M059J (cell line): ENCODE measurements at places on chromosomes 5 and 9.

DNA sequence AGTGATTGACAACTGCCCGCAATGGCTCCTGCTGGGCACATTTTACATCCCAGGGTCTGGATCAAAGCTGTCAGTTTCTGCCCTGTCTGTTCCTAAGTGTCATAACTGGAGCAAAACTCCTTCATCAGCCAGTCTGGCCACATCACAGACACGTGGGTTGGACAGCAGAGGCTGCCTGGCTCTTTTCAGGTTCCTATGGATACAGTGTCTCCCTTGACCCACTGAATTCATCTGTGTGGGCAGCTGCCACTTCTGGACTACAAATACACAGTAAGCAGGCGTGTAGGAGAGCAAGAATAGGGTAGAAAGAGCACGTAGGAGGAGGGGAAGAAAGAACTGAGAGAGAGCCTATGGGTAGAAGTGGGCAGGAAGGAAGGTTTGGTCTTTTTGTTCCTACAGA, 238.0 kb downstream of the ENC1 start:
- no peak for DNase-seq

DNA sequence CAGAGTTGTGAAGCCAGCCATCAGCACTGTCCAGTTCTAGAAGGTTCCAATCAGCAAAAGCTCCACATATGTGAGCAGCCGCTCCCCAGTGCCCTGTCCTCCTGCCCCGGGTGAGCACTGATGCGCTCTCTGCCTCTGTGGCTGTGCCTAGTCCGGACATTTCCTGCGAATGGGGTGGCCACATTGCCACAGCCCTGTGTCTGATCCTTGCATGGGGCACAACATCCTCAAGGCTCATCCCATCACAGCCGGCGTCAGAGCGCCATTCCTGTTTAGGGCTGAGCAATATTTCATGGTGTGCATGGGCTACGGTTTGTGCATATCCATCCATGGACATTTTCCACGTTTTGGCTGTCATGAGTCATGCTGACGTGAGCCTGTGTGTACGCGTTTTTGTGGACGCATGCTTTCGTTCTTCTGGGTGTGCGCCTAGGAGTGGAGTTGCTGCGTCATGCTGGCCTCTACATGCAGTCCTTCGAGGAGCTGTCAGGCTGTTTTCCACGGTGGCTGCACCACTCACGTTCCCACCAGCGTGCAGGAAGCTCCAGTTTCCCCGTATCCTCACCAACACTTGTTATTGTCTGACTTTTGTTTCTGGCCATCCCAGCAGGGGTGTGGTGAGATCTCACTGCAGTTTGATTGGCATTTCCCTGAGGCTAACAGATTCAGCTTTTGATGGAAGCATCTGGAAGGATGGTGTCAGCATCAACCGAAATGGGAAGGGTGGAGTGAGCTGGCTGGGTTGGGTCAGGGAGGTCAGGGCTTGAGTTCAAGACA, 9.7 kb upstream of the SLC6A18 start:
- no peak for DNase-seq

GRCh38 chr5:140295414-140295813, 7.5 kb downstream of the PFDN1 start:
- peak; percentile 94 for DNase-seq

DNA sequence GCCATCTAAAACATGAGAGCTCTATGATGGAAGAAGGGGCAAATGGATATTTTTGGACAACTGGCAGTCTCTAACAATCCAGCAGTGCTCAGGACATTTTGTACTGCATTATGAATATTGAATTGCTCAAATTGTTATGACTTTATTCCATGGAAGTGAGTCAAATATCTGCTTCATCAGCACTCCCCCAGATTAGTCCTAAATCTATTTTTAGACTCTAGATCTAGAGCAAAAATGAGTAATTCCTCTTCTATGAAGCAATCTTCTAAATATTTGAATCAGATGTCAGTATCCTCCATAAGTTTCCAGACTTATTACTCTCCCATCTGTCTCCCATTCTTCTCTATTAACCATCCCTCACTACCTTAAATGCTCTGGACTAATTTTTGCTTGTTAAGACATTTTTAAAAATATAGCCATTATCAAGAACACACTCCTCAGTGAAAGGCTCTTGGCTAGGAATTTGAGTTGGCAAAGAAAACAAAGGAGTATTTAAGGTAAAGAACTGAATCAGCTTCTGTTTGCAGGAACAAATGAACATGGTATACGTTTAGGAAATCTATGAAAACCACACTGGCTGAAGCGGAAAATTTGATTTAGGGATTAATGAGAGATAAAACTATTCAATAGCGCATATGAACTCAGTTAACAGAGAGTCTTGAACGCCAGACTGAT, 300.9 kb downstream of the MCTP1 start:
- DNase-seq, result peak; percentile 3

DNA sequence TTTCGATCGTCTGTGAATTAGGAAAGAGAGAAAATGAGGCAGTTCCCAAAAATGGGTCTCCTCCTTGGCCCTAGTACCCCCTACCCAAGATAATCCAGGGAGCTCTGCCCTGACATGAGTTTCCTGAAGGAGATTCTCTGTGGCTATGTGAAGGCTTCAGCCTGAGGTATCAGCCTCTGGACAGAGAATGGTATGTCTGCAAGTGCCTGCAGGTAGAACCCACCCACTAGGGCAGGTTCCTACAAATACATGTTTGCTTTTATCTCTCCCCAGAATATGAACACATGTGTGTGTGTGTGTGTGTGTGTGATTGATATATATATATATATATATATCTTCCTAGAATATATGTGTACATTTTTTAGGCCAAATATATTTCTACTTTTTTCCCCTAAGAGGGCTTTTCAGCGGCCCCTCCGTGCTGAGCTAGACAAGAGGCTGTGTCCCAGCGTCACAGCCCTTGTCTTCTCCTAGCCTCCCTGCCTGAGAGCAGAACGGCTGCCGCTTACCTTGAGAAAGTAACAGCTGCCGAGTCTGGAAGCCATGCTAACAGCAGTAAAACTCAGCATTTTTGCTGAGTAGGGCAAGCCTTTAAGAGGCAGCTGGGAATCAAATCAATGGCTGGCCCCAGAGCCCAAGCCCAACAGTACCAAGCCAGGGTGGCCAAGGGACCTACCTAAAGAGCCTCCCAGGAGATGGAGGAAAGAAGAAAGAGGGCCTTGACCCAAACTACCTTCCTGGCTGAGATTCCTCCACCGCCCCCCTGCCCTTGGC, 2.1 kb downstream of the BRINP1 start:
- no peak for DNase-seq

DNA sequence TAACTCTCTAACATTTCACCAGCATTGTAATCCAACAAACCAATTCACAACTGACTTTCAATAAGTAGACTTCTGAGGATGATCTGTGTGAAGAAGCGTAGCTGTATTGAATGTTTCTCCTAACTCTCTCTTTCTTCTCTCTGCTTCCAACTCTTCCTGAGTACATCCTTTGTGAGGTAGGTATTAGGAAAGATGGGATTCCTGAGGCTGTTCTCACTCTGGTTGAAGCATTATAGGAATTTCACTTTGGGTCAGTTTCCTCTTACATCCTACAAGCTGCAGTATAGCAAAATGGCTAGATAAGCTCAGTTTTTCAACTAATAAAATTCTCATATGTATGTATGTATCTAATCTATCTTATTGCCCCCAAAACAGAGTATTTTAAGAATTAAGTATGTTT, 702.8 kb downstream of the CETN3 start:
- DNase-seq, result no peak
